ENCODE measurements at places on chromosomes 3 and 15. TPM values are rescaled to one million over a fixed set of nuclear protein-coding genes. Genes with fewer than 3 reads are reported as not detected.

DNA sequence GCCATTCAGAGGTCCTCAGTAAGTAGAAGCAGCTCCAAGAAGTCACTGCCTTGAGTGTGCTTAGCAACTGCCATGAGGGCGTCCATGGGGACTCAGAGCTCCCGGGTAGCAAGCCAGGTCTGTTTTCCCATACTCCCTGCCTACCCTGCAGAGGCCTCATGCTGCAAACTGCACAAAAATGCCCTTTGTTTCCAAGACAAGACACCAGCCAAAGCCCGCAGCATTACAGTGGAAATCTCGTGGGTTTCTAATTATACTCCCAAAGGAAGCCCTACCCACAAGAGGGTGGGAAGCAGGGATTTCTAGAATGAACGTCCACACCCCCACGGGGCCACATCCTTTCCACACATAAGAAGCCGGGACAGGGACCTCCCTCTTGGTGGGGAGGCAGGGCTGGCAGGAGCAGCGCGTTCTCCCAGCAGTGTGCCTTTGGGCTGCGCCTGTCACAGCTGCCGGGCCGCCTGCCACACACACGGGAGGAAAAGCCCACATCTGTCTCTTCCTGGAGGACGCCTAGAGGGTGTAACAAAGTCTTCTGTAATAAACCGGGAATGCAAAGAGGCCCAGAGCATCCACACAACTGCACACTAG lies 31.1 kb downstream of the FAM174B start:
- no peak for DNase-seq

GRCh38 chr15:52220937-52221660 lies 29.9 kb upstream of the GNB5 start:
- DNase-seq: no peak

DNA sequence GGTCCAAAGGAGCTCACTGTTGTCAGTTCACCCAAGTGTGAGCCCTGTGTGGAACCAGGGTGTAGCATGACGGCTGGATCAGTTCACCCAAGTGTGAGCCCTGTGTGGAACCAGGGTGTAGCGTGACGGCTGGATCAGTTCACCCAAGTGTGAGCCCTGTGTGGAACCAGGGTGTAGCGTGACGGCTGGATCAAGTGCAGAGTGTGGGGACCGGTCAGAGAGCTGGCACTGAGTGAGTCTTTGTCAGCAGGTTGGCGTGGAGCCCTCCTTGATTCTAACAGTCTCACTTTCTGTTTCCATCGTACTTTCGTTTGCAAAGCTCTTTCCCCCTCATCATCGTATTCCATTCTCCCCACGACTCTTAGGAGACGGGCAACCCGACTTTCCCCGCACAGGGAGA lies 57.9 kb upstream of the DLG1 start:
- DNase-seq: no peak

- no peak for DNase-seq
Measured at GRCh38 chr3:99966662-99967416, 147.5 kb downstream of the FILIP1L start.

GRCh38 chr3:194273743-194274310 lies 77.3 kb downstream of the CPN2 start:
- DNase-seq: no peak

DNA sequence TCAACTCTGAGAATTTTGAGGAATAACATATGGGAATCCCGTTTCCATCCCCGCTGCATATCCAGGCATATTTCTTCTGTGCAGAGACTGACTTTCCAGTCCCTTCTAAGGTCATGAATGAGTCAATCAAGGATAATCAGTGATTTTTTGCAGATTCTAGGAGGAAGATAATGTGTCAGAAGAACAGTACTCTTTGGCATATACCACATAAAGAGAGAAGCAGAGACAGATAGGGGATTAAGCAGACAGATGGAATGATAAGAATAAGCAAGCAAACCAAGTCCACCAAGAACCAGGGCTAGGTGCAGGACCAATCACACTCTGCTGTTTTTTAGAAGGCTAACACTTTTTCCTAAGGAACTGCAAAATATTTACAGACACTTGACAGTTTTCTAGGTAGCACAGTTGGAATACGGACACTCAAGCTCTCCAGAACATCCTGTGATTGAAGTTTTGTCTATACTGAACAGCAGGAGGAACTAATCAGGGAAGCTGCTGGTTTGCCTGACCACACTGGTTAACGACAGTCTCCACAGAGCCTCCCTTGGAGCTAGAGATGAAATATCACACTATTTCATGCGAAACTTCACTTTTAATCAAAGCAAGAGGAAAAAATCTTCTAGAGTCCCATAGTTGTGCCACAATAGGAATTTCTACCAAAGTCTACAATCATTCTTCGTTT lies 450.0 kb upstream of the KCNMB2 start:
- no peak for DNase-seq

DNA sequence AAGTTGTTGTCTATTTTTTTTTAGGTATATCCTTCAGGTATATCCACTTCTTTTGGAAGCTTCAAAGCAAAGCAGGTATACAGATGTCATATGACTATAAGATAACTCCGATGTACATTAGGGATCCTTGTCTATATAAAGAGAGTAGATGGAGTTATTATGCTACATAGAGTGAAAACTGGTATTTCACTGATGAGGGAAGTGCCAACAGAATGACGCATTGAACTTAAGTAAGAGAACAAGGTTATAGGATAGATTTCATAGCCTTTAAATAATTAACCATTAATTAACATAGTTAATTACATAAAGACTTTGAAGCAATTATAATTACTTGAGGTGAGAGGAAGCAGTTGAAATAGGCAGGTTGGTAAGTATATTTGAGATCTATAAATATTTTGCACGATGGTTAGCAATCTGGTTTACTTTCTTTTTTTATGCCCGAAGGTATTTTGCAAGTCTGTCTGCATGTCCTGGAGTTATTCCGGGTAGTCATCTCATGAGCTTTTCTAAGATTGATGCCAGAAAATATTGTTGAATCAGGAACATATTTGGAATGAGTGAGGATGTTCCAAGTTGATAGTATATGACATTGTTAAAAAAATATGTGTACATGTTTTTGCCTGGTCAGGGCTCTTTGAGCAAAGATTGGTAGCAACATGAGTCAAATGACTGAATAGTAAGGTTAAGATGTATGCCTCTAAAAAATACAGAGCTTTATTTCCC lies 299.5 kb upstream of the KCNMB2 start:
- no peak for DNase-seq

GPR156 gene
- total RNA-seq: 0.39 TPM

ANXA2 gene
- 1,903 TPM for total RNA-seq
